Right lung (tissue), 10 donors: ENCODE measurements at places on chromosomes 11 and 22. TPM values are rescaled to one million over a fixed set of nuclear protein-coding genes. Genes with fewer than 3 reads are reported as not detected.

GRCh38 chr22:49215840-49216239 is 611.8 kb downstream of the BRD1 start:
- DNase-seq: no peak

DNA sequence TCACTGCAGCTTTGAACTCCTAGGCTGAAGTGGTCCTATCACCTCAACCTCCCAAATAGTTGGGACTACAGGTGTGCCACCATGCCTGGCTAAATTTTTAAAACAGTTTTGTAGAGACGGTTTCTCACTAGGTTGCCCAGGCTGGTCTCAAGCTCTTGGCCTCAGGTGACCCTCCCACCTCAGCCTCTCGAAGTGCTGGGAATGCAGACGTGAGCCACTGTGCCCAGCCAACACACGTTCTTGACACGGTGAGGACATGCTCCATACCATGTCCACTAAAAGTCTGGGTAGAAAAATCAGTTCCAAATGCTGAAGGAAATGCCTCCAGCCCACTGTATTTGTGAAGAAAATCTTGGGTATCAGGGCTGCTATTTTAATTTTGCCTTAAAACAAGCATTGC is 46.9 kb downstream of the PDHX start:
- DNase-seq: no peak

GRCh38 chr11:17543041-17543440 is 1.2 kb downstream of the USH1C start:
- DNase-seq: no peak

GRCh38 chr11:67277231-67277961 is 11.1 kb downstream of the GRK2 start:
- peak; percentile 72 for DNase-seq

DNA sequence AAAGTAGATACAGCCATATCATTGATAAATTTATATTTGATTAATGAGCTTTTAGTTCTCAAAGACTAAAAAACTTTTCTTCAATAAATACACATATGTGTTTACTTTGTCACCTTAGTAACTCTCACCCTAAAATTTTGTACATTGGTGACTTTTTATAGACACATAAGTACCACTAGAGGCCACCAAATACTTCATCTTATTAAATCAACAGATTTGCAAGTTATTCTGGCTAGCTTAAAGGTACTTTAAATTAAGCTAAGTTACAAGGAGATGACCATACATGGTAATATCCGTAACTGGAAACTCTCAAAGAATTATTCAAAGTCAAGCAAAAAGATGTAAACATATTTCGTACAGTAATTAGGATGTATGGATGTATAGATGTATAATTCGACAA is 112.2 kb downstream of the SBF2 start:
- peak; percentile 6 for DNase-seq

DNA sequence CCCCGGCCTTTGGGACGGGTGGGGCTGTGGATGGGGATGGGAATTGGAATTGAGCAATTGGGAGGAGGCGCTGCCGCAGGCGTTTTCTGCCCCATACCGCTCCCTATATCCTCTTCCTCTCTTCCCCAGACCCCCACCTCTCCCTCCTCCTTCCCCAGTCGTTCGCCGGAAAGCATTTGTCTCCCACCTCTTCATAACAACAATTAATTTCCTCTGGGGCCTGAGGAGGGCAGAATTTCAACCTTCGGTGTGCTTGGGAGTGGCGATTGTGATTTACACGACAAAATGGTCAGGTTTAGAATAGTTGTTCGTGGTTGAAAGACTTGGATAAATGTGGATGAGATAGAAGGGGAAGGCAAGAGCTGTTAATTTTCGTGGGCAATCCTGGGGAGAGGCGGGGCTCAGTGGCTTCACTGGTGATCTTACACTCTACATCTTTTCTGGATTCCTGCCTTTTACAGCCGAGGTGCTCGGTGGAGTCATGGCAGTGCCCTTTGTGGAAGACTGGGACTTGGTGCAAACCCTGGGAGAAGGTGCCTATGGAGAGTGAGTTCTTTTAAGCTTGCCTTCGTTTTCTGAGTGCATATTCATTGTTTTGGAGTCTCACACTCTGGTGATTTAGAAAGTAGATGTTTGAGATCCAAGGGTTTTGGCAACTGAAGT is 1.5 kb downstream of the CHEK1 start:
- DNase-seq: no peak

- no peak for DNase-seq
These were observed 11.7 kb downstream of the FJX1 start for GRCh38 chr11:35629914-35630313.

DNA sequence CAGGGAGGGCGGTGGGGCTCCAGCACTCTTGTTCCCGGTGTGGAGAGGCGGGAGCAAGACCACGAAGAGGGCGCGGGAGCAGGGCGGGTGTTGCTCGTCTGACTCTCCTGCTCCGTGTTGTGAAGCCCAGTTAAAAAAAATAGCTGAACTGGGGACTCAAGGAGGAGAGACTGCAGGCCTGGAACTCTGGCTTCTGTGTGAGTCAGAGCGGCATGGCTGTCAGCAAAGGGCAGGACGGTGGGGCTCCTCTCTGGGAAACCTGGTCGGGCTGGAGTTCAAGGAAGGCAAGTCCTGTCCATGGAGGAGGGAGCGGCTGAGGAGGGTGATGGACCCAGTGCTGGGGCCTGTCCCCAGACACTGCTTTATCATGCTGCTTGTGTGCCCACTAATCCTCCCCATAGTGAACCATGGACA is 152.3 kb downstream of the FEZ1 start:
- no peak for DNase-seq

GRCh38 chr11:61023086-61023965 is 51.8 kb downstream of the CD6 start:
- DNase-seq: no peak

GRCh38 chr11:1934335-1935155 is 12.6 kb upstream of the MRPL23 start:
- no peak for DNase-seq

- DNase-seq: no peak
These were observed 163.6 kb downstream of the GRIK4 start for GRCh38 chr11:120675171-120675570.

DNA sequence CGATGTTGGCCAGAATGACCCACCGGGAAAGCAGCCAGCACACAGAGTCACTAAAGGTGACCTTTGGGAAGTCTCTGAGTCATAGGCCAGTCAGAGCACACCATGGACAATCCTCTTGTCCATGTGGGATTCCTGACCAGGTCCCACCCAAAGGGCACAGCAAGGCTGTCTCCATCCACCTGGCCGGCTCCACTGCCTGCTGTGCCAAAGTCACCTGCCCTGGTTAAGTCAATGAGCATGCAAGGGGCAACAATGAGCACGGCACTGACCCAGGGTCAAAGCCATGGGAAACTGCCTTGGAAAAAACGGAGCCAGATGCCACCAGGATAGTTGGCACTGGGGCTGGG is 49.8 kb downstream of the SHANK2 start:
- no peak for DNase-seq

DNA sequence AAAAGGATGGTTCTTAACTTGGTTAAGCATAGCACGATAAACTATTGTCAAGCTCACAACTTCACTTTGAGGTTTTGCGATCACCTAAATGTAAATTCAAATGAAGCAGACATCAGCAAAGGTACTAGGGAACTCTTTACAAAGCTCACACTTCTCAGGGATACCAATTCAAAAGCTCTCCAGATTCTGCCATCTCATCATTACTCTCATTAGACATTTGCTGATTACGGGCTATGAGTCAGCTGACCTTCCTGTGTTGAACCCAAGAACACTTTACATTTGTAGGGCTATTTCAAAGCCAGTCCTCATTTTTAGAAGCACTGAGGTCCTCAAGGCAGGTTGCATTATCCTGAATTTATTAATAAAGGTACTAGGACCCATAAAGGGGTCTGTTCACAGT is 28.4 kb upstream of the IZUMO1R start:
- DNase-seq: no peak

GRCh38 chr11:63841554-63841953 is 2.6 kb downstream of the MARK2 start:
- no peak for DNase-seq

- no peak for DNase-seq
These were observed 96.0 kb downstream of the ETS1 start for GRCh38 chr11:128491195-128491936.

DNA sequence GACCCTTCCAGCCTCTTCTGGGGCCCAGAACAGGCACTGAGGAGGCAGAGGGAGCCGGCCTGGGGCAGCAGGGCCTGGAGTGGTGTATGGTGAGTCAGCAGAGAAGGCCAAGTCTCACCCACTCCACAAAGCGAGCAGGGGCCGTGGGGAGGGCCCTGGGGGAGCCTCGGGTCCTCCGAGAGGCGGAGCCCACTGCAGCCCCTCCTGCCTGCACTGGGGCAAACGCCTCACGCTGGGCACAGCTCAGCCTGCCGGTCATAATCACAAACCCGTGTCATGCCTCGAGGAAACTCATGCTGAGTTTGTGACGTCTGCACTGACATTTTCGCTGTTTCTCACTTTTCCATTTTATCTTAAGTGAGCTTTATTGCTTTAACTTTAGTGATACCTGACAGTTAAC is 38.4 kb downstream of the TOLLIP start:
- DNase-seq: no peak

- no peak for DNase-seq
These were observed 5.9 kb upstream of the HEPACAM start for GRCh38 chr11:124941703-124942102.

DNA sequence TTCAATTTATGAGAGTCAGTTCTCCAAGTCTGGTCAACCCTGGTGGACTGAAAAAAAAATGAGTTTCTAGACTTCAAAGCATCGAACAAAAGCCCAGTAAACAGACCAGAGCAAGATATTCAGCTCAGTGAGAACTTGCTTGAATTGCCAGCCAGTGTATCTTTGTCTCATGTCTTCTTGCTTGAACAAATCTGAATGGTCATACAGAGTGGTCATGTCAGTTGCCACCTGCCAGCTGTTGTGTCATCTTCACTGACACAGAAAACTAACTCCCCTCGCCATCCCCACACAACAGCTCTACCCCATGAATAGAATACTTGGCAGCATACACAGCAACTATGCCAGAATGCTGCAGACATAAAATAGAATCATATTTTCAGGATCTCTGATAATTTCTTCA is 27.5 kb upstream of the CALCB start:
- DNase-seq: no peak

GRCh38 chr11:2182075-2182474 is 10.5 kb upstream of the TH start:
- no peak for DNase-seq

GRCh38 chr11:10476927-10477689 is 22.0 kb downstream of the AMPD3 start:
- no peak for DNase-seq

DNA sequence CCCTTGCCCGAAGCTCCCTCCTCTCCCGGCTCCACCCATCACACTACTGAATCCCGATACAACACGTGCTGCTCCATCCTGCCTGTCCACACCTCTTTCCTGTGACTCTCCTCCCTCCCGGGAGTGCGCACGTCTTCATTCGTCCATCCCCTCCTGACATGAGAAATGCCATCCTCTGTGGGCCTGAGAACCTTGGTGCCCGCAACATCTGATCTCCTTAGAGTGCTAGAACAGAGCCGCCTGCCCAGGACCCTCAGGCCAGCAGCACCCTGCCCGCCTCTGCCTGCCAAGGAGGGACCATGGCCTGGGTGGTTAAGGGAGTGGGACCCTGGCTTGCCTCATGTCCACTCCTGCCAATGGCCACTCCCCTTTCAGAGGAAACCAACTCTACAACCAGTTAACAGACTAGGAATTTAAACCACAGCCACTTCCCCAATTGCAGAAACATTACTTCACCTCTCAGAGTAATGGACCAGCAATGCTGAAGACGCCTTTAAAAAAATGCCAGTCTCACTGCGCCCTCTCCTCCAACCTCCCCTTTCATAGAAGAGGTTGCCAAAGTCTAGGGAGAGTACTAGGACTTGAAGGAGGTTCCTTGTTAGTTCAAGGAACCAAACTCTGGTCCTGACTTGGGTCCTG is 466.3 kb downstream of the OPCML start:
- DNase-seq: no peak

The CELF1 gene
- 103 TPM for polyA plus RNA-seq

The EMID1 gene
- polyA plus RNA-seq: 124 TPM

The PATE2 gene
- polyA plus RNA-seq: 0.20 TPM

The RTN4RL2 gene
- 2.9 TPM for polyA plus RNA-seq

The CST6 gene
- polyA plus RNA-seq: 1.3 TPM

The PKNOX2 gene
- 16.6 TPM for polyA plus RNA-seq

The OR52E6 gene
- not detected for polyA plus RNA-seq

The NFAM1 gene
- 1.2 TPM for polyA plus RNA-seq

The CTTN gene
- polyA plus RNA-seq: 147 TPM

The LRFN4 gene
- 6.4 TPM for polyA plus RNA-seq

The MEI1 gene
- polyA plus RNA-seq: 2.1 TPM

The FAM227A gene
- polyA plus RNA-seq: 7.1 TPM

The JAM3 gene
- polyA plus RNA-seq: 71.9 TPM
